Aorta (tissue), 5 donors: ENCODE measurements at places on chromosomes 3 and 15.

GRCh38 chr15:68637767-68638404 is 59.1 kb downstream of the CORO2B start:
- DNase-seq, result peak; percentile 81

- DNase-seq, result no peak
Measured at GRCh38 chr3:138405486-138405885, 28.9 kb upstream of the ESYT3 start.

GRCh38 chr3:21543380-21544075 is 207.5 kb downstream of the ZNF385D start:
- DNase-seq, result no peak

DNA sequence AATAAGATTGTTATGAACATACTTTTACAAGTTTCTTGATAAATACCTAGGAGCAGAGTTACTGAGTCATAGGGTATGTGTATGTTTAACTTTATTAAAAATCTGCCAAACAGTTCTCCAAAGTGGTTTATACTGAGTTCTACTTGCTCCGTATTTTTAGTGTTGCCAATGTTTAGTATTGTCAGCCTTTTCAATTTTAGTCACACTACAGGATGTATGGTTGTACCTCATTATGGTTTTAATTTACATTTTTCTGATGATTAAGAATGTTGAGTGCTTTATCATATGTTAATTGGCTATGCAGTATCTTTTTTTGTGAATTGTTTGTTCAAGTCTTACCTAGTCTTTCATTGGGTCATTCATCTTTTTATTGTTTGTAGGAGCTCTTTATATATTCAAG is 4.3 kb downstream of the TMOD3 start:
- no peak for DNase-seq

- no peak for DNase-seq
Measured at GRCh38 chr3:71602256-71602655, 18.7 kb upstream of the FOXP1 start.

GRCh38 chr3:51709004-51709420 is 2.1 kb downstream of the GRM2 start:
- peak; percentile 68 for DNase-seq

DNA sequence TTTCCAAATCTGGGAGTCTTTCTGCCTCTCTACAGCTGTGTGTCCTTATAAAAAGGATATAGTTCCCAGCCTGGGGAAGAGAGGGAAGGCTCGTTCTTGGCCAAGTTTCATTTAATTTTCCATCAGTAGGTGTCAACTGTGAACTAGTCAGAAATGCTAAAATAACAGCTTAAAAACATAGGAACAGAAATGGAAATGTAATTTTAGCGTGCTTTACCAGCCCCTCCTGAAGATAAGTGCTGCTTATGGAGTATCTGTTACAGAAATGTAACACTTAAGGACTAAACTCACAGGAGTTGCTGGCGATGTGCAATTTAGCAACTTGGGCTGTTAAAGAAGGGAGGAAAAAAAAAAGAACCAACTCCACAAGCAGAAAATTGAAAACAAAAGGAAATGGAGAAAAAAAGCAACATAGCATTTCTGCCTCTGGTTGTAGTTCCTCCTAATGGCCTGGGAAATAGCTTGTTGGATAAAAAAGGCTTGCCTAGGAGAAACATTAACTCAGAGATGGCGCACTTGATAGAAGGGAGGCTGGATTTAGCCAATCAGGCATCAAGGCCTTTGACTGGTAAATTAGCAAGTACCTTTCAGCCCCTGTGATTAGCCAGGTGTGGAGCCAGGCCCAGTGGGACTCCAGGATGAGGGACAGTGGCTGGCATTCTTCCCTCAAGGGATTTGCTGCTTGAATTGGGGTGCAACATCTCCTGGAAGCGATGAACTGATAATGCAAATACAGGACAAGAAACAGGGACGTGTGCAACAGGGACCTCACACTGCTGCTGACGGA is 84.3 kb downstream of the RPLP1 start:
- no peak for DNase-seq

DNA sequence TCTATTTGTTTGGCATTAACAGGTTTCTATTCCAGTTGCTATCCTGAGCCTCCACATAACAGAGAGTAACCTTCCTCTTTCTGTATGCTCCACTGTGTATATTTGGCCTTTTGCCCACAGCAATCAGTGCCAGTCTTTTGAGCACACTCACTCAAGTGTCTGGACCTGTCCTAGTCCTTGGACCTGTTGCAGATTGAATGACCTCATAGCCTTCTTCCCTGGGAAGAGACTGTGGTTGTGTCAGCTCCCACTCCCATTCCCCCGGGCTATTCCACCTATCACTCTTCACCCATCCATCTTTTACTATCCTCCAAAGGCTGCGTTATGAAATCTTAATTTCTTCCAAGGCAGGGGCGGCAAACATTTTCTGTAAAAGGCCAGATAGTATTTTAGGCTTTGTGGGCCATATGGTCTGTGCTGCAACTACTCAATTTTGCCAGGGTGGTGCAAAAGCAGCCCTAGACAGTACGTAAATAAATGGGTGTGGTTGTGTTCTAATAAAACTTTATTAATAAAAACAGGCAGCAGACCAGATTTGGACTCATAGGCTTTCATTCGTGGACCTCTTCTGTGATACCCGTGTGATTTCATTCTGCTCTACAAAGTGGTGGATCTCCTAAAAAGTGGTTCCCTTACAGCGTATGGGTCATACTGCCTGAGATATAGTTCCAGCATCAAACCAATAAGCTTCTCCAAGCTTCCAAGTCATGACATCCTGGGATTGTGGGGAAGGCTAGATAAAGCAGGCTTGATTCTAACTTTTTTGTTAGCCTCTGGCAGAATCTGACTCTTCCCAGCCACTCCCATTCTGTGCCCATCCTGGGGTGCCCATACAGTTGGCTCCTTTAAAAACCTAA is 57.4 kb downstream of the CDAN1 start:
- DNase-seq, result no peak

DNA sequence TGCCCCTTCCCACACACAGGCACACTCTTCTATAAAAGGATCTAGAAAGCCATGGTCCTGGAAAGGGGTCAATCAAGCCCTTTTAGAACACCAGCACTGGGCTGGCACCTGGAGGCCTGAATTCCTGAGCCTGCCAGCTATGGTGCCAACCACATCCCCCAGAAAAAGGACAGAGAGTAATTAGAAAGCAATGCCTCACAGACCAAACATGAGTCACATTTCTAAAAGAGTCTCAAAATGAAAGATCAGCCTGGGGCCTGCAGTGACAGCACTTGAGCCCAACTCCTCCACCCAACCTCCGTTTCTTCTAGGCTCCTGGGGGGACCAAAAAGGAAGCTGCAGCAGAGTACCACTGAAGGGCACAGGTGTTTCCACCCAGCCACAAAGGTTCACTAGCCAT is 14.1 kb downstream of the MYLK start:
- DNase-seq, result no peak

GRCh38 chr15:80776420-80777045 is 2.6 kb upstream of the CEMIP start:
- DNase-seq, result peak; percentile 73

- no peak for DNase-seq
Measured at GRCh38 chr3:175199961-175200360, 340.8 kb downstream of the NAALADL2 start.

GRCh38 chr3:177335728-177336127 is 138.4 kb upstream of the TBL1XR1 start:
- no peak for DNase-seq

DNA sequence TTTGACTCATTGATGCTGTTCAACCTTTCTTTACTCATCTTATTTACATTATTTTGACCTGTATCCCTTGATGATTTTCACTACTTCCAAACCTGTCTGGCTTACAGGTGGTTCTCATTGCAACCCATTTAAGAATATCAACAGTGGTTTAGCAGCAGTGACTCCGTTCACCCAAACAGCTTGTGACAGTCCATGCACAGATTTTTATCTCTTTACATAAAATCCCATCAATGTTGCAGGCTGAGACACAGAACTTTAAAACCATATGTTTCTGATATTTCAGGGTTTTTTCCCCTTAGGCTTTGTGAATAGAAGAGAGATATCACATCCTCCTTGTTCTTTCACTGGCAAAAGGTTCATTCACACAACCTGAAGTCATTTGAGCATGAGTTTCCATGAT is 149.1 kb upstream of the CDIN1 start:
- DNase-seq, result no peak

- DNase-seq, result peak; percentile 92
Measured at GRCh38 chr15:99305761-99306505, 54.7 kb downstream of the LRRC28 start.

DNA sequence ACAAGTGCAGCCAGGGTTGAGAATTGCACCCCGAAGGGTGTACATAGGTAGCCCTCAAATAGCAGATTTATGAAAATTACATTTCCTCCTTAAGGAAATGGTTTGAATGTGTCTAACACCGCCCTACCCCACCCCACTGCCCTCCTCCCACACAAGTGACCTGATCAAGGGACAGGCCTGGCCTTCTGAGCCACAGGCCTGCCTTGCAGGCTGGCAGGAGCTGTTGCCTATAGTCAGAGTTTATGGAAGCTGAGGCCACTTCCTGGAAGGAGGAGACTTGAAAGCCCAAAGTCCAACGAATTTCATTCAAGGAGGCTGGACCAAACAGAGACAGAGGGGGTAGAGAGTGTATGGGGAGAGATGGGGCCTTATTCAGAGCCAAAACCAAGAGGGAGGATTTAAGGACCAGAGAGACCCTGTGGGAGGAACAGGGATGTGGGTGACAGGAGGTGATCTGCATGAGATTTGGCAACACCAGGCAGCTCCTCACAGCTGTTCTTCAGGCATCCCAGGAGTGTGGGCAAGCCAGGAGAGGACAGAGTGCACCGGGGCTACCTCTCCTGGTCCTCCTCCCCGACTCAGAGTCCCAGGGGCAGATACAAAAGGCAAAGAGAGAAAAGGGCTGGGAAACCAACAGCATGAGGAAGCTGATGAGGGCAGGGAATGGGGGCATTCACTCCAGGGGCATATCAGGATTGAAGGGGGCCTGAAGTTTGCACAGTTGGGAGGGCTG is 100.4 kb upstream of the HES1 start:
- DNase-seq, result no peak

DNA sequence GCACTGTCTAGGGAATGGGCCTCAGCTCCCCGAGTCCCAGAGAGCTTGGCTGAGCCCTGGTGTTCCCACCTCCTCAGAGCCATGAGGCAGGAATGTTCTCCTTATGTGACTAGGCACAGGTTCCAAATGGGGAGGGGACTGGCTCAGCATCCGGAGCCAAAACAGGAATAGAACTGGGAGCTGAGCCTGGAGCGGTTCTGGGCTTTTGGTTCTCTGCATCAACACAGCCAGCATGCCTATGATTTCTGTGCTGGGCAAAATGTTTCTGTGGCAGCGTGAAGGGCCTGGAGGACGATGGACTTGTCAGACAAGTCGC is at the start of gene FAM131A:
Gene FAM131A (plus strand): TSS at position 202 of the 316 bp plus-strand sequence. CDS start 31 bp downstream, at position 233.
- peak; percentile 89 for DNase-seq

- DNase-seq, result no peak
Measured at GRCh38 chr3:2819571-2819970, 290.6 kb downstream of the IL5RA start.

GRCh38 chr3:173140986-173141385 is at the start of gene SPATA16:
Gene SPATA16, minus strand, starts transcription at chr3:173141235. Its CDS starts 23,504 bp downstream, at chr3:173117731.
- no peak for DNase-seq

DNA sequence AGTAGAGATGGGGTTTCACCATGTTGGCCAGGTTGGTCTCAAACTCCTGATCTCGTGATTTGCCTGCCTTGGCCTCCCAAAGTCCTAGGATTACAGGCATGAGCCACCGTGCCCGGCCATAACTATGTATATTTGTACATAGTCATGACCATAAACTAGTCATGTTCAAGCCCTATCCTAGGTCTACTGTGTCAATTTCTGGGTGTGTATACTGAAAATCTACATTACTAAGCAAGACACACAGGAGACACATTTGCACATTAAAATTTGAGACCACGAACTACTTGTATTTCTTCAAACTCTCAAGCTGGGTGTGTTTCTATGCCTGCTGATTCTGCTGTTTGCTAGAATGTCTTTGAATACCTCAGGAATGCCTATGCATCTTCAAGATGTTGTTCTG is 451.3 kb upstream of the MCTP2 start:
- no peak for DNase-seq

GRCh38 chr3:50433954-50434353 is 69.5 kb downstream of the CACNA2D2 start:
- no peak for DNase-seq

- peak; percentile 93 for DNase-seq
Measured at GRCh38 chr3:46488735-46489361, 8.9 kb upstream of the RTP3 start.

DNA sequence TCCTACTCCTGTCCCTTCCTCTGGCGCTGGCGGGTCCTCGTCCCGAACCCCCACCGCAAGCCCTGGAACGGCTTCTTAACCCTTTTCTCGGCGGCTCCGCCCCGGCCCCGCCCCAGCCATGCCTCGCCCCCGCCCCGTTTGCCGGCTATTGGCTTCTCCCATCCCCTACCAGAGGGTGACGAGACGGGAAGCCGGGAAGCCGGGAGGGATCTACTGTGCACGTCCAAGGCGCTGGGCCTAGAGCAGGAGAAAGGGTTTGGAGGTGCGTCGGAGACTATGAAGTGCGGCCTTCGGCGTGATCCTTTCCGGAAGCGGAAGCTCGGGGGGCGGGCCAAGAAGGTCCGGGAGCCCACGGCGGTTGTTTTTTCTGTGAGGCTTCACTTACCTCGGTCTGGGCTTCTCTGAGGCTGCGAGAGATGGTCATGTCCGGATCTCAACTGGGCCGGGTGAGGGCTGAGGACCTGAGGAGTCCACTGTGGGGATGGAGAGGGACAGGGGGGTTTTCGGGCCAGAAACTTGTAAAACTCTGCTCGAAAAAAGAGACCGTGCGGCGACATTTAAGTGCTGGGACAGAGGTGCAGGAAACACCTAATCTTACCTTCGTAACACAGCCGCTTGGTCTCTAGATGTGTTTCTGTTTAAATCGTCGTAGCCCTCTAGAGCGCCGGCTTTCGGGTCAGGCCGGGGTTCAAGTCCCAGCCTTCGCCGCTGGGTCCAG is 21.4 kb downstream of the ROPN1B start:
- peak; percentile 95 for DNase-seq

DNA sequence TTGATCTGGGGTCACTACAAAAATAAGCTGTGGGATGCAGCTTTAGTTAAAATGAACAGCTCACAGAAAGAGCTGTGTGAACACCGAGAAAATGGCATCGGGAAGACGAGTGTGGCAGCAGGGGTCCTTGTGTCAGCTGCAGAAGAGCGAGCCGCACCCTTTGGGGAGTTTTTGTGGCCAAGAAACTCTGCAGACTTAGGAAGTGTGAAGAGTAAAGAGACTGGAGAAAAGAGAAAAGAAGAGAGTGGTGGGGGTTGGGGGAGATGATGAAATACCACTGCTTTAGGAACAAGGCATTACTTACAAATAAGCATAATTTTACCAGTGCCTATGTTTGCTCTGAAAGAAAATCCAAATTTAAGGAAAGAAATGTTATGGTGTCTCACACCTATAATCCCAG is 147.8 kb downstream of the LRRC28 start:
- no peak for DNase-seq
